ENCODE measurements at places on chromosomes 7 and 10.

GRCh38 chr7:74043523-74043951 is 15.6 kb downstream of the ELN start:
- DNase-seq = no peak

GRCh38 chr7:22629056-22629455 is 97.9 kb upstream of the IL6 start:
- no peak for DNase-seq

DNA sequence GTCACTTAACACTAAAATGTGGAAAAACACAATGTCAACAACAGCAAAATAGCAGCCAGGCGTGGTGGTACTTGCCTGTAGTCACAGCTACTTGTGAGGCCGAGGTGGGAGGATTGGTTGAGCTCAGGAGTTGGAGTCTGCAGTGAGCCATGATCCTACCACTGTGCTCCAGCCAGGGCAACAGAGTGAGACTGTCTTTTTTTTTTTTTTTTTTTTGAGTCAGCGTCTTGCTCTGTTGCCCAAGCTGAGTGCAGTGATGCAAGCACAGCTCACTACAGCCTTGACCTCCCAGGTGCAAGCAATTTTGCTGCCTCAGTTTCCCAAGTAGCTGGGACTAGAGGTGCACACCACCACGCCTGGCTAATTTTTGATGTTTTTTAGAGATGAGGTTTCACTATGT is 6.1 kb downstream of the KCTD7 start:
- peak; percentile 40 for DNase-seq

- peak; percentile 75 for DNase-seq
Observed at GRCh38 chr7:105655067-105655466, 73.8 kb upstream of the EFCAB10 start.

DNA sequence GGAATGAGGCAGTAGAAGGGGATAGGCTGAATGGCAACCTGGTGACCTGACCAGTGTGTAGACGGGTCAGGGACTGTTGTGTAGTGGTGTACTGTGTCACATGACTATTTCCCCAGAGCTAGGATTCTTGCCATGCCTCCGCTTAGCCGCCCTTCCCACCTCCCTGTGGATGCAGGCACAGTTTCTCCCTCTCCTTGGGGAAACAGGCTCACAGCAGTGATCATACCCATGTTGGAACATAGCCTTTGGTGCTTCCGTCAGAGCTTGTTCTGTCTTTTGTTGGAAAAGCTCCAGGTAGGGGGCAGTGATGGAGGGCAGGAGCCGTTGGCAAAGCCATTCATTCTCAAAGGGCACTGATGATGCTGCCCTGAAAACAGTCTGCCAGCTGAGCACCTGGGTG is 44.3 kb downstream of the OGDH start:
- peak; percentile 33 for DNase-seq

- peak; percentile 10 for DNase-seq
Observed at GRCh38 chr10:47081264-47081663, 170.0 kb downstream of the PTPN20 start.

GRCh38 chr10:69073026-69073425 is 14.9 kb upstream of the SRGN start:
- DNase-seq = no peak

All from amniotic epithelial cell (primary cell).